ENCODE measurements at places on chromosomes 2 and 18. TPM values are rescaled to one million over a fixed set of nuclear protein-coding genes. Genes with fewer than 3 reads are reported as not detected.

DNA sequence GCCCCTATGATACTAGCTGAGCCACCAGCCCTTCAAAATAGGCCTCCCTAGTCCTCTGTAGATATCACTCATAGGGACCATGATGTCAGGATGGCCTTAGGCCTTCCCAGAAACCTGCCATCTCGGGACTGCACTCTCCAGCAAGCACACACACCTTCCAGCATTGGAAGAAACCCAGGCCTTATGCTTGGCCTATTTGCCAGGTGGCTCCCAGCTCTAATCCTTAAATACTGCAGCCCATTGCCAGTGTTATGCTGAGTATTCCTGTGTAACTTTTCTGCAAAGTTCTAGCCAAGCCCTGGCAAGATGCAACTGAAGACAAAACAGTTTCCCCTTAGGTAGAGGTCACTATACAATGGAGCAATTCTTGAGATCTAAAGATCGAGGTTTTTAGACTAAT lies 316.5 kb downstream of the SETBP1 start:
- DNase-seq = no peak

- no peak for DNase-seq
Measured at GRCh38 chr2:128057334-128057733, 29.5 kb upstream of the SAP130 start.

DNA sequence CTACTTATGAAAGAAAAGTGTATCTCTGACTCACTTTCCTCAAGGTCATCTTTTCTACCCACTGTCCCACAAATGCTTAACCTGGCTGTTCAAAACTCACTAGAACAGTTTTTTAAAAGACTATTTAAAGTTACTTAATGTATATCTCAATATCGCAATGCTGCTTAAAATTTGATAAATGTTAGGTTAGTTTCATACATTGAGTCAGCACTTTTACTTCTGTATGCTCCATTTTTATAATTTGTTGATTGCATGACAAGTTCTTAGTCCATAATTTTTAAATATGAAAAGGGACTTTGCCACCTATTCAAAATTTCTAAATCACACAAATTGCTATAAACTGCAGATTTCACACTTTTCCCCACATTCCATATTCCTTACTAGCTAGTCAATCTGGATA lies 231.7 kb upstream of the SLC39A10 start:
- DNase-seq = no peak

- no peak for DNase-seq
Measured at GRCh38 chr2:100855606-100856005, 35.7 kb downstream of the NPAS2 start.

DNA sequence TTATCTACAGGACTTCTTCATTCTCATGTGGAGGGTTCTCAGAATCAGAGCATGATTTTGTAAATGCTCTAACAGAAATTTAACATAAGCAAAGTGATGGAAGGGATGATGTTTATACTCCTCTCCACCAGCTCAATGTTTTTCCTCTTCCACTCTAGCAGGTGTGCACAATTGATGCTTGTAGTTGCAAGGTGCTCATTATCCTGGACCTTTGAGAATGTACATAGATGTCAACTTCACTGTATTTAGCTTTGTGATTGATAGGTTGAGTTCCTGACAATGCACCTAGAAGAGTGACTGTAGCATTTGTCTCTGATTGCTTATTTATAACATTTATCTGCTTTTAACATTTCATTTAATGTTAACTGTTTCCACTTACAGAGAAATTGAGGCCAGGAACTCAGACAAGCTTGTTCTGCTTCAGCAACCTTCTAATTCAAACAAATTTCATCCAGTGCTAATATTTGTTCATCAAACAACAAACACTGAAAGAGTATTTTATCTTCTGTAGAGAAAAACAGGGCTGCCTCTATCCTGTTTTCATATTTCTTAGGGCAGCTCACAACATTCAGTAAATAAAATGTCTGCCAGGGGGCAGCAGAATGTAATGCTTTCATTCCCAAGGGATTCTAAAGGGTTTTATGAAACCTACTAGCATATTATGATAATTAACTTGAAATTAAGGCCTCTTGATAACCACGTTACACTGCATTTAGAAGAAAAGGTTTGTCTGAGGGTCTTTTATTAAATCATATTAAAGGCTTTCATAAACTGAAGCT lies 127.9 kb upstream of the NOL4 start:
- DNase-seq = no peak

GRCh38 chr2:31434911-31435310 lies 20.4 kb upstream of the XDH start:
- DNase-seq = no peak

DNA sequence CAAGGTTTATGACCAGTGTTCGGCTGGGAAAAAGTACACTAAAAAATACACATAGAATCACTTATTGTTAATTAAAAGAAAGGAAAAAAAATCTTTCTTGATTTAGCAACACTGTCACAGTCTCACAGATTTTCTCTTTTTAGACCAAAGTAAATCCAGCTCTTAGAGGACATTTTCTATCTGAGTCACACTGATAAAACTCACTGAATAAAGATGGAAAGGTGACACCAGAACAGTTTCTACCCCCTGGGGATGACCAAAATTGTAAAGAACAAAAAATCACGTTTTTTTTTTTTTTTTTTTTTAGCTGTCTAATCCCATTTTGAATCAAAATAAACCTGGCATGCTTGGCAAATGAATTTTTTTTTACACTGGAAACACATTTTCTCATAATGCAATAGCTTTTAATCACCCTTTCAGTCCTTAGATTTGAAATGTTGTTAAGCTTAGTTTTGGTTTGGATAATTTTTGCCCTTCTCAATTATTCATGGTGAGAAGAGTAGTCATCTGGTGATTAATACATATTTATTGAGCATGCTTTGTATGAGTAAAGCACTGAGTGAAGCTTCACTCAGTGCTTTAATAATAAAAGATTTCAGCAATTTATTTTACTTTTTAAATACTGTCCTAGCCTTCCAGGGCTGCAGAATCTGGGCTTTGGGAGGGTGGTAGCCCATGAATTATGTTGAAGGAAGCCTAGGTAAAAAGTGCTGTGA lies 886.3 kb downstream of the SLC4A3 start:
- no peak for DNase-seq

DNA sequence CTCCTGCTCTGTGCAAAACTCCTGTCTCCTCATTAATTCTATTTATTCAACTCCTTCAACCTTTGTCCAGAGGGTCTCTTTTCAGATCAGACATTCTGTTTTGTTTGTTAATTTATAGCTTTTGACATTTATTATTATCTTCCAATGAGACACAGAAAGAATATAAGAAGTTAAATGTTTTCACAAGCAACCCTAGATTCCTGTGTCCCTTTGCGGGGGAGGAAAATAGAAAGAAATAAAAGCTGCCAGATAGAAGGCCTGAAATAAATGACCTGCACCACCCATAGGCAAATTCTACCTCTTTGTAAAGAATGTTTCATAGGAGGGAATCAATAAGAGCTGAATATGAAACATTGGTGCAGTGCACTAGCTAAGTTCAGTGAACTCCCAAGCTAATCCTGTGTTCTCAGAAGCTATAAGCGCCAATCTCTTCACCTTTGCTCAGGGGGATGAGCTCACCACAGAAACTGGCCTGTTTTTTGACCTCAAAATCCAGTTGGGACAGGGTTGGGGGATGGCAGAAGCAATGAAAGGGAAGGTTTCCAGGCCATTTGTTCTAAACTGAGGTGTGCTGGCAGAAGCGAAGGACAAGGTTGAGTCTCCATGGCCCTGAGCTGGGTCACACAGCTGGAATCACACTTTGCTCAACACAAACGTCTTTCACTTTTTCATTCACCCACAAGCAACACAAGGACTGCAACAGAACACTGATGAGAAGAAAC lies 258.6 kb downstream of the NRXN1 start:
- DNase-seq = no peak

- DNase-seq = no peak
Measured at GRCh38 chr2:20303966-20304365, 46.7 kb downstream of the PUM2 start.

- no peak for DNase-seq
Measured at GRCh38 chr18:76348267-76349066, 146.6 kb downstream of the ZNF516 start.

DNA sequence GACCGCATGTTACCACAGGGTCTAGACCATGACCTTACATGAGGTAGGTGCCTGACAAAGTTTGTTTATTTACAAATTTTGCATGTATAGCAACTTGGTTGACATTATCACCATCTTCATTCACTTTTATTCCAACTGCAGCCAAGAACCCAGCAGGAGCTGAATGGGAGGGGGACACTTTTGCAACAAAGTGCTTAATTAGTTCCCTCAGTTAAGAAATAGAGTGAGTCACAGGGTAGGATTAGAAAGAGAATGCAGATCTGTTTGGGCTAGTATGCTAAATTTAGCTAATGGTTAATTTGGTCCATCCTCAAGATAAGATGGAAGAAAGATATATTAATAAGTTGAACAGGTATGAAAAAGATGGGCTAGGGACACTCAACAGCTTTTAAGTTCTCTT lies 678.9 kb downstream of the ARHGAP15 start:
- DNase-seq = no peak

GRCh38 chr2:231541645-231542044 lies 11.4 kb upstream of the NMUR1 start:
- no peak for DNase-seq

- peak; percentile 58 for DNase-seq
Measured at GRCh38 chr2:239716536-239717318, 308.4 kb downstream of the NDUFA10 start.

- no peak for DNase-seq
Measured at GRCh38 chr2:119263025-119263424, 39.4 kb downstream of the STEAP3 start.

DNA sequence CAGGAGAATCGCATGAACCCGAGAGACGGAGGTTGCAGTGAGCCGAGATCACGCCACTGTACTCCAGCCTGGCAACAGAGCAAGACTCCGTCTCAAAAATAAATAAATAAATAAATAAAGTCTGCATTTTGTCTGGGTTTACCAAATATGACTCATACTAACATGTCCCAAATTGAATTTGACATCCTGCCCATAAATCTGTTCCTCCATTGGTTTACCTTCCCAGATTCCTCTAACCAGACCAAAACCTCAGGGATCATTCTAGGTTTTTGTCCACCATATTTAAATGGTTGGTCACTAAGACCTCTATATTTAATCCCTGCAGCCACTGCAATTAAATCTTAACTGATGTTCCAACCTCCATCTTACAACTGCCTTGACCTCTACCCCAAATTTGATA lies 150.9 kb downstream of the ATAD2B start:
- DNase-seq = no peak

GRCh38 chr2:26998323-26998722 lies 27.9 kb downstream of the MAPRE3 start:
- DNase-seq = no peak

DNA sequence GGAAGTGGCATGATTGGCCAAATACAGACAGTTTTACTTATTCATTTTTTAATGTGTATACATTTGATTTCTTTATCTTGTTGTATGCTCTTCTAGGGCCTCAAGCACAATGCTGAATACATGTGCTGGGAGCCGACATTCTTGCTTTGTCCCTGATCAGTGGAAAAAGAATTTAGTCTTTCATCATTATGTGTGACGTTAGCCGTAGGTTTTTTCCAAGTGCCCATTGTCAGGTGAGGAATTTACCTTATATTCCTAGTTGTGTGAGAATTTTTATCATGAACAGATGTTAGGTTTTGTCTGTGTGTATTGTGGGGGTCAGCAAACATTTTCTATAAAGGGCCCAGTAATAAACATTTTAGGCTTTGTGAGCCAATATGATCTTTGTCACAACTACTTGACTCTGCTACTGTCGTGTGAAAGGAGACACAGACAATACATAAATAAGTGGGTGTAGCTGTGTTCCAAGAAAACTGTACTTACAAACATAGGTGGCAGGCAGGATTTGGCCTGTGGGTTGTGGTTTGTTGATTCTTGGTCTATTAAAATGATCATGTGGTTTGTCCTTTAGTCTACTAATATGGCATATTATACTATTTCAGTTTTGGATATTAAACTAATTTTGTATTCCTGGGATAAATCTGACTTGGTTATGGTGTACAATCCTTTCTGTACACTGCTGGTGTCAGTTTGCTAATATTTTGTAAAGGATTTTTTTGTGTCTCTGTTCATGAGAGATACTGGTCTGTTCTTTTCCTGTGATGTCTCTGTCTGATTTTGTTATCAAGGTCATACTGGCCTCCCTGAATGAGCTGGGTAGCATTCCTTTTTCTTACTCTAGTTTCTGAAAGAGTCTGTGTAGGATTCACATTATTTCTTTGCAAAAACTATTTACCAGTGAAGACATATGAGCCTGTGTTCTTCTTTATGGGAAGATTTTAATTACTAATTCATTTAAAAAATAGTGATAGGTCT lies 132.2 kb upstream of the SMAD7 start:
- no peak for DNase-seq

- DNase-seq = no peak
Measured at GRCh38 chr2:149715005-149715592, 127.5 kb upstream of the MMADHC start.

DNA sequence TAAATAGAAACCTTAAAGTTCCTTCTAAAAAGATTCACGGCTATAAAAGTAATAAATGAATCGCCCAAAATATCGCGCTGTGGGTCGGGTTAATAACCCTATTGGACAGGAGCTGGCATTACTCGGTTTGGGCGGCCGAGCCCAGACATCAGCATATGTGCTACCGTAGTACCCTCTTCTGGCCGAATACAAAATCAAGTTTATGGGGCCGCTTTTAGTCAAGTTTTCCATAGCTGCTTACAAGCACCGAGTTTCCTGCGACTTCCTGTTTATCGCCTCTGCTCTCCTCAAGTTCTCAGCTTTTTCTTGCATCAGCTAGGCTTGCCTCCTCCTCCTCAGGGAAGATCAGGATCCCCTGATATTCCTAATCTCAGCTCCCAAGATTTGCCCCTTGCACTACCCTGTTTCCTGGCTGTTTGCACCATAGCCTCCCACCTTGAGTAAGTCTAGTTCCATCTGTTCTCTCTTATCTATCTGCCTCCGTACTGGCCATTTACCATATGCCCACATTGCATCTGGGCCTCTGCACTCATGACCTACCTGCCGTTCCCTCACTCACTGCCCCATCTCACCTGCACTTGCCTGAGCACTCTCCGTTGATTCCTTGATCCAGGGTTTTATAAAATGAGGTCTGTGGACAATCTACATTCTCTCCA lies 56.1 kb downstream of the SLC35F5 start:
- peak; percentile 24 for DNase-seq

The GAREM2 gene
- total RNA-seq = 4.2 TPM

The SCYGR3 gene
- total RNA-seq = not detected

The INHA gene
- total RNA-seq = 16.2 TPM

The RPRM gene
- 0.44 TPM for total RNA-seq

The VWC2L gene
- total RNA-seq = not detected

The CCDC74B gene
- 0.91 TPM for total RNA-seq

The POTEJ gene
- total RNA-seq = not detected

The DTNA gene
- total RNA-seq = 128 TPM

The ATP5F1A gene
- 1,001 TPM for total RNA-seq
